ENCODE measurements at places on chromosomes 1 and 21.

DNA sequence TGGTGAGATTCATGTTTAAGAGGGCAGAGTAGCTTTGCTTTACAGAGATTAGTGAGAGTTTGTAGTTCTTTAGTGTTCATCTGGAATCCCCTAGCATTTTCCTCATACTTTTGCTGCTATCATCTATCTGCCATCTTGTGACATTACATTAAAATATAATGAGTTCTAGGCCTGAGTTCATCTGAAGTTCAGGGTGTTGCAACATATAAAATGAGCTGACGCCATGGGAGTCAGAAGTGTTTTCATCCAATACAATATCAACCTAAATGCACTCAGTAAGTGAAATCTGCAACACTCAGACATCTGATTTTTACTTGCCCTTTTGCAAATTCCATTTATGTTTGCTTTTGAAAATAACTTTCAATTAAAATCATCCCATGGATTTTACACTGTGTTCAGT is 153.8 kb downstream of the NTNG1 start:
- no peak for DNase-seq

GRCh38 chr21:31117128-31117916 is 79.0 kb upstream of the KRTAP19-8 start:
- DNase-seq = no peak

DNA sequence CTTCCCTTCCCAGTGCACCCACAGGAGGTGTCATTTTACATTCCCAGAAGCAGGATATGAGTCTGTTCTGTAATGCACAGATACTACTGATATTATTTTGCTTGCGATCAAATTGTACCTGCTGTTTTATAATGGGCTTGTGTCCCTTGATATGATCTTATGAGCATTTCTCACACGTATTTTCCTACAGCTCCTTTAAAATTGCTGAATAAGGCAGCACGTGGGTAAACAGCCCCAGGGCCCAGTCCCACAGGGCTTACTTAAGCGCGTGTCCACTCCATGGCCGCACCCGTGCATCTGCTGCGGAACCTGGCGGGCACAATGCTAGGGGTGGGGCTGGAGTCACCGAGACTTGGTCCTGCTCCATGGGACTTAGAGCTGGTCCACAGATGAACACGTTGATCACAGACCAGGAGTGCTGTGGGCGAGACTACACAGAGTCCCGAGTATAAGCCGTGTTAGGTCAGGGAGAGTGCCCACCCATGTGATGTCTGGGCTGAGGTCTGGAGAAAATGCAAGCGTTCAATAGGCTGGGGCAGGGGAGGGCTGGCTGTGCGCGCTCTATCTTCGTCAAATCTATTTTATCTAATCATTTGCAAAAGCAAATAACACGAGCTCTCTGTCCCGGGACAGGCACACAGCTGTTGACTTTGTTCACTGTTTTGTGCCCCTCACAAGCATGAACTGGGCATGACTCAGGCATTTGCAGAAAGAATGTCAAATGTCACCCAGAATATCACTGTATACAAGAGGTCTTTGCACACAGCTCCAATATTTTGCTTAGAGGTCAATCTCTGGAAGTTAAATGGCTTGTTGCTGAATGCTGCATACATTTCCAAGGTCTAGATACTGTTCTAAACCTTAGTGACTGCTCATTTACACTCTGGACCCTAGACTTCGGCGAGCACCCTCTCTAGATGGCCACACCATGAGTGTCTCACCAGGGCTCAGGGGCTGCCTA is 119.3 kb downstream of the CRYAA start:
- no peak for DNase-seq

GRCh38 chr1:15110867-15111230 is 42.7 kb upstream of the TMEM51 start:
- DNase-seq = no peak

GRCh38 chr1:25543425-25544242 is at the start of gene LDLRAP1:
LDLRAP1 (plus strand) TSS chr1:25543606; CDS start chr1:25543699, 93 bp downstream.
- no peak for DNase-seq

GRCh38 chr1:202638019-202638700 is 72.1 kb downstream of the SYT2 start:
- no peak for DNase-seq

DNA sequence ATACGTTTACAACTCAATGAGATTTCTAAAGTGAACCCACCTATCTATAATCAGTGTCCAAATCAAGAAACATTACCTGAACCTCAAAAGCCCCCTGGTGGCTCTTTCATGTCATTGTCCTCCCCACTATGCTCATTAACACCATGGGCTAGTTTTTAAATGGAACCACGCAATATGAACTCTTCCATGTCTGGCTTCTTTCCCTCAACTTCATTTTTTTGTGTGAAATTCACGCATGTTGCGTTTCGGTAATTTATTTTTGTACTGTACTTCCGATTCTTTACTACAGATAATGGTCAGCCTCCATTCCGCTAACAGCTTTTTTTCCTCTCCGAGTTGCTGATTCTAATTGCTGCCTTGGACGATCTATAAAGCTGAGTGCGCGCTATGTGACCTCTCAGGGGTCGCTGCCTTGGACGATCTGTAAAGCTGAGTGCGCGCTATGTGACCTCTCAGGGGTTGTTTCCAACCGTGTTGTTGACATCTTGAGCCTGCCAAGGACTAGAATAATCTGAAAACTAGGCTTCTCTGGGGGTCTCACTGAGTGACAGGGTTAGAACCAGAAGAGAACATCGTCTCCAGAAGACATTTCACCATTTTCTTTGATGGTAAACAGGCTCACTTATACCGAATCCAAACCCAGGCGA is 1.1 kb upstream of the CACYBP start:
- DNase-seq = peak; percentile 72

- peak; percentile 41 for DNase-seq
Measured at GRCh38 chr1:12196641-12197482, 30.1 kb downstream of the TNFRSF1B start.

- DNase-seq = no peak
Measured at GRCh38 chr21:44840771-44841170, 22.9 kb upstream of the SUMO3 start.

DNA sequence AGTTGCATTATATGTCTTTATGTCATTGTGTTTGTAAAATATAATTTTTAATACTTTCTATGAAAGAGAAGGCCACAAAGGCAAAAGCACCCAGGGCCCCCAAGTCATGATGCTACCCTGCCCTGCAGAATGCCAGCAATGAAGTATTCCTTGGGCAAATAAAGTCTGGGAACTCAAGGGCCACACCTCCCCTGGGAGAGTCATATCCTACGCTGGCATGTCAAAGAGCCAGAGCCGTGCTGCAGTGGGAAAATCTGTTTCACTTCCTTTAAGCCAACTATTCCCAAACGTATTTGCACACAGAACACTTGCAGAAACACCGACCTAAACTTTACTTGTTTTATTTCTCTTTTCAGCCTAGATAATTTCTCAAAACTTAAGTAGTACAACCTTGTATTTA is 98.4 kb upstream of the KAZN start:
- DNase-seq = no peak

GRCh38 chr21:42986125-42986783 is 11.9 kb downstream of the PKNOX1 start:
- no peak for DNase-seq

GRCh38 chr1:213340593-213340992 is 289.6 kb downstream of the RPS6KC1 start:
- DNase-seq = no peak

- DNase-seq = no peak
Measured at GRCh38 chr1:111862599-111862998, 106.9 kb downstream of the DDX20 start.
